ENCODE measurements at places on chromosomes 12 and 14.

GRCh38 chr12:108381787-108382436, 42.8 kb upstream of the CMKLR1 start:
- no peak for ATAC-seq

- ATAC-seq, result no peak
These were observed 145.5 kb downstream of the SLC6A15 start for GRCh38 chr12:84767079-84767478.

GRCh38 chr14:23354990-23355389, 2.3 kb upstream of the SLC22A17 start:
- ATAC-seq, result no peak

DNA sequence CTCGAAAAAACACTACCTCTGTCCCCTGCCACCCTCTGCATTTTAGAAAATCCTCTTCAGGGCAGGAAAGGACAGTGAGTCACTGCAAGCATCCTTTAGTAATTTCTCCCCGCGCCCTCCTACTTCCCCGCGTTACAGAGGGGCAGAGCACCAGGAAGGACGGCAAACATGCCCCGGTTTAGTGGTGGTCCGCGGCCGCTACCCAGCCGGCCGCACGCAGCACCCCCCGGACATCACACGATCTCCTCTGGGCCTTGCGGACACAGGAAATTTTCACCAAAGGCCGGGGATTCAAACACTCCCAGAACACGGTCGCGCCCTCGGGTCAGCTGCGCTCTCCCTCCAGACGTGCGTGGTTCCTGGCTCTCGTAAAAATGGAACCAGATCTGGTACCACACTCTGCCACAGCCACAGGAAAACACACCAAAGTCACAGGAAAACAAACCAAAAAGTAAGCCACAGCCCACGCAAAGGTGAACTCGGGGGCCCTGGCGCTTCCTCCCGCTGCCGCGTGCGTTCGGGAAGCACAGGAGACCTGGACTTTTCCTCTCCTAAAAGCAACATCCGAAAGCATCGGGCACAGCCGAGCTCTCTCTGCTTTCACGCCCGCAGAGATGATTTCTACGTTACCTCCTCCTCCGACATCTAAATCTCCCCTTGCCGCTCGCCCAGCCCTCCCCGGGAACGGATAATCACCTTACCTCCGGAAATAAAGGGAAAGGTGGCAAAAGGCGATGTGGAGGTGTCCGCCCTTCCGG, 839 bp downstream of the SLC38A1 start:
- no peak for ATAC-seq

DNA sequence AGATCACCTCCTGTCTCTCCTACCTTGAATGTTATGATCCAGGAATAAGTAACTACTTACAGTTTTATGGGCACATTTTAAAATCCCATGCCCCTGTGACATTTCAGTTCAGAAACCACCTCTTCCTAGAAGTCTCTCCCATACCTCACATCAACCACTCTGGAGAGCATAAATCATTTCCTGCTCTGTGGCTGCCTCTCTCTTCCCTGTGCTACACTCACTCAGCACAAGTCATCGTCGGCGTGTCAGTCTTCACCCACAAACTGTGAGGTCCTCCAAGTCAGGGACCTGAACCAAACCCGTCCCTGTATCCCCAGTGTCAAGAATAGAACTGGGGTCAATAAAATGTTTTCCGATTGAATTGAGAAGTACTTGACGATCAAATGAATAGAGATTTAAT, 863.3 kb downstream of the BCL11B start:
- no peak for ATAC-seq

DNA sequence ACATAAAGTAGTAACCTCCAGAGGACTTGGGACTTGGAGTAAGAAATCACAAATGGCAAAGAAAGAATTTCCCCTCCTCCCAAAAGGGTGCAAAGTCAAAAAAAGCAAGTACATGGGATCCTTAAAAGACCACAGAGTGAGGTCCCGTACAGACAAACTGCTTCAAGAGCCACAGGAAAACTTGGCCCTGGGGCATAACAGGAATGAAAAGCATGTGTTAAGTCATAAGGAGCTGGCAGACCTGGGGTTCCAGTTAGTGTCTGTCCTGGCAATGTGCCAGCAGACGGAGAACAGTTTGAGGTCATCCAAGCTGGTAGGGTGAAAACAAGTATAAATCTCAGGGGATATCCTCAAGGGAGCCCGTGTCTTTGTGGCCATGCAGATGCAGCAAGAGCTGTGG, 73.2 kb downstream of the HSD17B6 start:
- ATAC-seq, result no peak
